Suppressor macrophage (primary cell): ENCODE measurements at places on chromosomes 6 and 20.

DNA sequence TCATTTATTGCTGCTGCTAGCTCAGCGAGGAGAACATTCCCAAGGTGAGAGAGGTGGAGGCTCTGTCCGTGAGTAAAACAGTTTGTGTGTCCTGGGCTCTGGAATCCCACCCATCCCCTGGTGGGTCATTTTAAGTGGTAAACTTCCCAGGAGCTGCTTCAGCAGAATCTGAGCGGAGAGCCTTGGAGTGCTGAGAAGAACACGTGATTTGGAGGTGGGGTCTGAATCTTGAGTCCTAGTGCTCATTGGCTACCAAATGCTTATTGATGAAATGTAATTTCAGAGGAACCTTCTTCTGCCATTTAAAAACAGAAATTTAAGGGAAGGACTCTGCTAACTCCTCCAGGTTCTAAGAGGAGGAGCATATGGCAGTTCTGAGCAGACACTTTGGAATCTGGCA lies 132.4 kb downstream of the CDH26 start:
- no peak for DNase-seq

GRCh38 chr6:84554074-84554473 lies 210.3 kb downstream of the TBX18 start:
- no peak for DNase-seq

GRCh38 chr6:74879234-74879633 lies 326.6 kb downstream of the COL12A1 start:
- no peak for DNase-seq

- no peak for DNase-seq
Measured at GRCh38 chr20:32474009-32474716, 111.0 kb downstream of the NOL4L start.

DNA sequence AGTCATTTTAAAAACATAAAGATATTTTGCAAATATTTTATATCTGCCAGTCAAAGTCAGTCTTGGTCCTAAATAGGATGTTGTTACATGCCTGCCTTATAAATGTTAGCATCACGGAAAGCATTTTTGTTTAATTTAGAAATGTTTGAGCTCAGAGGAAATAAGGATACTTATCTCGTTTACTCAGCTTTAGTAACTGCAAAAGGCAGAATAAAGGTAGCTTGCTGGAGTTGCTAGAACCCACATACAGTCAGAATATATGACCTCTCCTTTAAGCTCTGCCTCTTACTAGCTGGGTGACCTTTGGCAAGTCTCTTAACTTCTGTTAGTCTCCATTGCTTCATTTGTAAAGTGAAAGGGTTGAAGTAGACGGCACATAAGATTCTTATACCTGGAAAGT lies 867.3 kb downstream of the KIF16B start:
- DNase-seq: no peak

DNA sequence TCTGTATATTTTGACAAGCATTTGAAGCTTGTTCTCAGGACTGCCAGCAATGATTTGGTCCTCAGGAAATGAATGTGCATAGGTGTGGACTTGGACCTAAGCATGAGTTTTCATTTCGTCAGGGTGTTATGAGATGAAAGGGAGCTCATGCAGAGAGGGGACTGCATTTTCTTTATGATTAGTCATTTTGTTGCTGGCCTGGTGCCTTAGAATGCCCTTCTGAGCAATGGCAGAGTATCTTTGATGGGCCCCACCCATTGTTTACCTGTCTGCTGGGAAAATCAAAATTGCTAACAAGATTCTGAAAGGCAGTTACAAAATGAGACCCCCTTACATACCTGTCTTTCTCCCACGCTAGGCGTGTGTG lies 51.5 kb upstream of the MTHFD1L start:
- DNase-seq: no peak

DNA sequence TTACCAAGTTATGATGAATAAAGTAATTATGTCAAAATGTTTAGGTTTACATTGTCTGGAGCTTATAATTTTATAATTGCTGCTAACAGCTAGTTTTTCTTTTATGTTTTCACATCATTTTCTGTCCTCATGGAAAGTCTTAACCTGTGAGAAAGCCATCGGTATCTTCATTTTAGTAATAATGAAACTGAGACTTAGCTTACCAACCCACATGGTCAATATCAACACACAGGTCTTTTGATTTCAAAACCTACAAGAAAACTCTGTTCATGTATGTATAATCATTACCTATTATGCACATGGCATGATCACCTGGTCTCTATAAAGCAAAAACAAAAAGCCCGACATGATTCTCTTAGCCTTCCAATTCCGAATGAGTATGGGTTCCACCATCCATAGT lies 61.9 kb downstream of the KCNQ5 start:
- DNase-seq: no peak

- no peak for DNase-seq
Measured at GRCh38 chr6:157546321-157546720, 165.3 kb downstream of the ZDHHC14 start.

- no peak for DNase-seq
Measured at GRCh38 chr20:50628332-50628731, 63.0 kb downstream of the RIPOR3 start.

DNA sequence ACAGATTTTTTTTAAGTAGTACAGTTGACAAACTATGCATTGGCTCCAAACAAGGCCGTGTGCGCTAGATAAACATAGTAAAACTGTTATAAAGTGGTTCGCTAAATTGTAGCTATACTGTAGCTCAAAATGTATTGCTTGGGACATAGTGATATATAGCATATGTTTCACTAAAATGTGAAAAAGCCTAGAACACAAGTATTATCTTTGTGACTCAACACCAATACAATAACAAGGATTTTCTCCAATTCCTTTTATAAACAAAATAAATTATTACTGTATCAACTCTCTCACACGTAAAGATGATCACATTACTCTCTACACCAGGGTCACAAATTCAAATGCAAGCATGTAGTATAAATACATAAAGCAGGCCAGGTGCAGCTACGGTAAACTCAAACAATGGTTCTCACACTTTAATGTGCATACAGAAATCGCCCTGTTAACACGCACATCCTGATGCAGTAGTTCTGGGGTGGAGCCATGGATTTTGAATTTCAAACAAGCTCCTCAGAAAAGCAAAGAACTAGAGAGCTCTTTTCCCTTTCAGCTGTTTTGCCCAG lies 214.6 kb downstream of the GMDS start:
- DNase-seq: no peak

DNA sequence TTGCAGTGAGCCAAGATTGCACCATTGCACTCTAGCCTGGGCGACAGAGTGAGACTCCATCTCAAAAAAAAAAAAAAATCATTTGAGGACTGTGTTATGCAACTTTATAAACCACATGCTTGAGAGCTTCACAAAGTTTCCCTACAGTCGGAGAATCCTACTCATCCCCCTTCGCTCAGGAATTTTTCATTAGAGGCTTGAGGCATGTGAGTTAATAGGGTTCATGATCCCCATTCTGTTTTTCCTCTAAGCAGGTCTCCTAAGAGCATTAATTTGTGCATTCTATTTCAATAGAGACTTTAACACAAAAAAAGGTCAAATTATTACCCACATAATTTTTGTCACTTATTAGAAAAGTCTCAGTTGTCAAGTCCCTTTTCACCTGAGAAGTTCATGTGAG lies 103.7 kb upstream of the SOX4 start:
- DNase-seq: no peak
